ENCODE measurements at places on chromosomes 6 and 20.

- no peak for DNase-seq
These were observed 6.5 kb downstream of the EFHC1 start for GRCh38 chr6:52426667-52427066.

GRCh38 chr20:51326201-51326819, 216.2 kb downstream of the NFATC2 start:
- DNase-seq, result peak; percentile 79

DNA sequence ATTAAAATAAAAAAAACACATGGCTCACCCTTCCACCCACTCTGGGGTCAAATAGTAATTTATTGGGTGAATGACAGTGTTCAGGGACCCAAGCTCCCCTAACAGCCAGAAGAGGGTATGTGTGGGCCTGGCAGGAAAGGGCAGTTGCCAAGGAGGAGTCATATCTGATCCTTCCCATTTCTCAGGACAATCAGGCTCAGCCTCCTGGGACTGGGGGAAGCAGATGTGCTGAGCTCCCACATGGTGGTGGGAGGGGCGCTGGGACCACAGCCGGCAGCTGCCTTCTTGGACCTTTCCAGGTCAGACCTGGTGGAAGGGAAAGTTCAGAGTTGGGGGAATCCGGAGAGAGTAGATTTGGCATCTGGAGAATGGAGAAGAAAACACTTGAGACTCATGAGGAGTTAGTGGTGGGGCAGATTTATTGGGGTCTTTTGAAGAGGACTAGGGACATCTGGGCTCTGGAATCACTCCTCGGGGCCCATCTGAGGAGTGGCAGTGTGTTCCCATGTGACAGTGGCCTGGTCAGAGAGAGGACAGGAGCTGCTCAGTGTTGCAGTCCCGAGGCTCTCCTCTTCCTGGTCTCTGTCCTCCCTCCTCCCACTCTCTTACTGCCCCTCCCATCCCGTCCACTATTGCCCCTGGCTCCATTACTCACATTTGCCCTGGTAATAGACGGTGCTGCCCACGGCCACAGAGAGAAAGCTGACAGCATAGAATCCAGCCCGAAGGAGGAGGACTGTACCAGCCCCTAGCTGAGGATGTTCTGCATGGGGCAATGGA, 3.0 kb downstream of the LST1 start:
- no peak for DNase-seq

DNA sequence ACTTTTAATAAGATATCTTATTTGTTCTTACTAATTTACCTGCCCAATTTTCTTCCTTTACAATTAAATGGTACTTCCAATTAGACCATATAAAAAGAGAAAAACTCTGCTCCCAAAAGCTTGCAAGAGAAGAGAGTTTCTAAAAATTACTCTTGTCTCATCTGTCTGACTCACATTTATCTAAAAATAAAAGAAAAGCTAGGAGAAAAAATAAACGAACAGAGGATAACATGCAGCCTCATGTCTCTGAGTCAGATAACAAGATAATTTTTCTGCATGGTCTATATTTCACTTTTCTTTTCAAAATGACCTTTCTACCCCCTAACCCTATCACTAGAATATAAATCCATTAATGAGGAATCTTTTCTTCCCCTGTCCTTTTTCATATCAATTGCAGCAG, 127.2 kb upstream of the TCF21 start:
- no peak for DNase-seq

DNA sequence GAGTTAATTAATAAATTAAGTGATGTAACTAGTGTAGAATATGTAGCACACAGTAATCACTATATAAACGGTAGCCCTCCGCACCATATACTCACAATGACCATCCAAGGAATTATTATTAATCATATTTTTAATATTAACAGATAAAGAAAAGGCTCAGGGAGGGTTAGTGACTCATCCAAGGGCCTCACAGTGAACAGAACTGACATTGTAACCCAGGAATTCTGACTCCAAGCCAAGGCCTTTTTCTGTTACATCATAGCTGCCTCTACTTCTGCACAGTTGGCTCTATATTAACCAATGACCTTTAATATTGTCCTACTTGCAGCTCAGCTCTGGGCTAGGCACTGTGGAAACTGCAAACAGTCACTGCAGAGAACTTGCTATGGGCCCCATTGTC, 117.5 kb upstream of the SIRPG start:
- DNase-seq, result no peak

DNA sequence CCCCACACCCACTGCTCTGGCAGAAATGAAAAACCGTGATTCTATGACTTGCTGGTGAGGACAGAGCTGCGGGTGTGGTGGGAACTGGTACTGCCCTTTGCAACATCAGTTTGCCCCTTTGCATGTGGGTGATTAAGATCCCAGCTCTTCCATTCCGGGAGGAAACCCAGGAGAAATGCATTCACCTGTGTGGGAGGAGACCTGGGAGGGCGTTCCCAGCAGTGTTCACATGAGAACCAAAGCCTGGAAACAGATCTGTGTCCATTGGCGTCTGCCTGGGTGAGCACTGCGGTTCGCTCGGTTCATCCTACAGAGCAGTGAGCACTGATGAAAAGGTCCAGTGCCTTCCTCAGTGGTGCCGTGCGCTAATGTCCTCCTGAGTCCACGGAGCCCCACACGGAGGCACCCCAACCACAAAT, 89.7 kb downstream of the SMOC2 start:
- no peak for DNase-seq

Data from activated CD8-positive, alpha-beta memory T cell treated with anti-CD3 and anti-CD28 coated beads for 24 hours (primary cell).